ENCODE measurements at places on chromosomes 7 and 10.

DNA sequence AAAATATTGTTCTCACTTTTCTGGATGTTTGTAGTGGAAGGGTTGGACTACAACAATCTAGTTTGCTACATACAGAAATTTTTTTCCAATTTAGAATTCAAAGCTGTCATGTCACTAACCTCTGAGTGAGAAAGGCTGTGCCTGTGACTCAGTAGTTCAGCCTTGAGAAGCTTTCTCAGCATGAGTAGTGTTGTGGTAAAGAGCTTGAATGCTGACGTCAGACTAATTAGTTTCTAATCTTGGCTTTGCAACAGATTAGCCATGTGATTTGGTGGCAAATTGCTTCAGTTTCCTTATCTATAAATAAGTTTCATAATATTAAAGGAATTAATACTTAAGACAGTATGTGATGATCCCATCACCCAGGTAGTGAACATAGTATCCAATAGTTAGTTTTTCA lies 83.8 kb downstream of the ABCA13 start:
- no peak for DNase-seq

DNA sequence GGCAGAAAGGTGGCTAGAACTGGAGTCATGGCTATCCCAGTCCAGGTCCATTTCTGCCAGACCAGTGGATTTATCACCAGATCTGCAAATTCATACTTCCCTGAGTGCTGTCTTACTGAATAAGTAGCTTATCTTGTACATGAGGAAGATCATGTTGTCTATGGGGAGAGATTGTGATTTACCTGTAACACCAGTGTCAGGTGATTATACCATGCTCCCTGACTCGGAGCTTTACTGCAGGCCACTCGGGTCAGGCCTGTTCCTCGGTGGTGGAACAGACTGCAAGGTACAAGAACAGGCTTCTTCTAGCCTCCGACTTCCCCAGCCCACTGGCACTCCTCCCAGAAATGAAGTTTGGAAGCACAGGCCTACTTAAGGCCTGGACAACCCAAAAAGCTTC lies 42.6 kb upstream of the DLG5 start:
- DNase-seq, result no peak

DNA sequence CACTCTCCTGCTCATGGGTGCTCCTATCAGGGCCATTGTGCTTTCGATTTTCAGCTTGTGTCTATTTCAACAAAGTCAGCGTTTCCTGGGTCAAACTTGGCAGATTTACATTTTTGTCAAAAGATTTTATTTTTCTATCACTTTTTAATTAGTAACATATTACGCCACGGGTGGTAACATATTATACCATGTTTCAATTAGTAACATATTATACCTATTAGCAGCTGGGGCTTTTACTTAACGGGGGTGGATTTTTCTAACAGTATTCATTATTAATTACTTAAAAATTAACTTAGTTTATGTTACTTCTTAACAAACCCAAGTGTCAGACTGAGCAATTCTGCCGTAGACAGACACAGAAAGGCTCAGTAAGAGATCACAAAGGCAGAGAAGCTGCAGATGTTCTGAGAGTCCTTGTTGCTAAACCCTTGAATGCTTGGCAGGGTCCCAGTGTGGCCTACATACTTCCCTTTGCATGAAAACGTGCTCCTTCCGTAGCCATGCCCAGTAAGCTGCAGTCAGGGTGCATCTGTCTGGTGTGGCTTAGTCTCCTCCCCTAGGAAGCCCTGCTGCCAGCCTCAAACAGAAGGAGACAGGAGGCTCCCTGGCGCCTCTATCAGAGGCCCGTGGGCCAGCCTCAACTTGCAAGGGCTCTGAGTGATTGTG lies 263.1 kb upstream of the CXCL12 start:
- DNase-seq, result no peak

GRCh38 chr10:75645704-75646103 lies 214.3 kb downstream of the LRMDA start:
- DNase-seq, result no peak

- DNase-seq, result no peak
Observed at GRCh38 chr10:110475722-110476515, 21.8 kb upstream of the DUSP5 start.

- no peak for DNase-seq
Observed at GRCh38 chr7:106610996-106611886, 49.7 kb downstream of the CCDC71L start.

- DNase-seq, result no peak
Observed at GRCh38 chr7:142696456-142697179, 52.7 kb upstream of the PRSS1 start.

DNA sequence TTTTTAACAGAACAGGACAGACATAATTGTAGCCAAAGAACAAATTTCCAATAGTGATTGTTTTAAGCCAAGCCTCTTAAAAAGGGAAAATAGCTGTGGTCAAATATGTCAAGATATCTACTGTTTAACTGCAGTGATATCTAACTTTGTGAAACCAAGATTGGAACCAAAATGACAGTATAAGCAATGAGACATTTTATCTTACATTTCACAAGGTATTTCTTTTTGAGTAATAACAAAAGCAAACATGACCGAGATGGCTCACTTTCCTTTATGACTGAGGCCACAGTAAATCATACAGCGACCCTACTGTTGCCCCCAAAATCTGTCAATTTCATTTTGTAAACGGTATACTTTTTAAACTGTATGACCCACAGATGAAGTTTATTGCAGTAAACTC lies 215.8 kb downstream of the MLLT10 start:
- no peak for DNase-seq

DNA sequence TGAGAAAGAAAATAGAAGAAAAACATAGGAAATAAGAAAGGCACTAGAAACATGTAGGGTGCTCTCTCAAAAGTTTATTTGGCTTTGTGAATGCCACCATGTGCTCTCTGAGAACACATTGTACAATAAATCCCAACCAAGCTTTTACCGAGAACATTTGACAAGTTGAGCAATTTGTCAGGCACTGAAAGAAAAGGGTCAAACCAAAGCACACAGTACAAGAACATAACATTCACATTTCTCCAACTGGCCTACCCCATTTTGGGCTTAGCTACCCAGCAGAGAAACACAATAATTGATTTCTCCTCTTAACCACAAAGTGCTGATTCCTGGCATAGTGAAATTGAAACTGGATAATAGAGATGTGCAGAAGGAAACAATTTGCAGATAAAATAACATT lies 69.2 kb upstream of the SLC39A12 start:
- DNase-seq, result no peak

GRCh38 chr10:124332426-124332825 lies 86.3 kb downstream of the OAT start:
- DNase-seq, result no peak

DNA sequence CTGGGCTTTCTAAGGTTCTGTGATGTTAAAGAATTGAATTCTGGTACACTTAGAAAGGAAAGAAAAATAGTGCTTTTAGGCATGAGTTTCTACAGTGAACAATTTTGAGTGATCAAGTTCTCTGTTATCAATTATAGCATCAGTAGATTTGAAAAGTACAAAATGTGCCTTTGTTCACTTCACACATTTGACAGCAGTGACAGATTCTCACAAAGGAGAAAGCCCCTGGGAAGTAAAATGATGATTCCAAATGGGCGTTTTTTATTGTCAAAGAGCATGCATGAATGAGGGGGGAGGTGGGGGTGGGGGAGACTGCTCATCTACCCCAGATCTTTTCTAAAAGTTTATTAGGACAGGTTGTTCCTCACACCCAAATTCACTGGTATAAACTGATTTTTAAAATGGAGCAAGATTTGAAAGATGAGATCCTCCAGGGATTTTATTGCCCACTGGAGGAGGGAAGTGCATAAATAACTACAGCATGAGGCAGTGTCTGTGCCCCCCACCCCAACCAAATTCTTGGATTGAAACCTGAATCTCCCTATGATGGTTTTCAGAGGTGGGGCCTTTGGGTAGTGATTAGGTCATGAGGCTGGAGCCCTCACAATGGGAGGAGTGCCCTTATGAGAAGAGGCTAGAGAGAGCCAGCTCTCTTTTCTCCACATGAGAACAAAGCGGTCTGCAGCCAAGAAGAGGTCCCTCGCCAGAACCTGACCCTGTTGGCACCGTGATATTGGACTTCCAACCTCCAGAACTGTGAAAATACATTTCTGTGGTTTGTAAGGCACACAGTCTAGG lies 79.5 kb downstream of the AOAH start:
- no peak for DNase-seq

Data from activated gamma-delta T cell (primary cell).